ENCODE measurements at places on chromosomes 1 and 21.

DNA sequence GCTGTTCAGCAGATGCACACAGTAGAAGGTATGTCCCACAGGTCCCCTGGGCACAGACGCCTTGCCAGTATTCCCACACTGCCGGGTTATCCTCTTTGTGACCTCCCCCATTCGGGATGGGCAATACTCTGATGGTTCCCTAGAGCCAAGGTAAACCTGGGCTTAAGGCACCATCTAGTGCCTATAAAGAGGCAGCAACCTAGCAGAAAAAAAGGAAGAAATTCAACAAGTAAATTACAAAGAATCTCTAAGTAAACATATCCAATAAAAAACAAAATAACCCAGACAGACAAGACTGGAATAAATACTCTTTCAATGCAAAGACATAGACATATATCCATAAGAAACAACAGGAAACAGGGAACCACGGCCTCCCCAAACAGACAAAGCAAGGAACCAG is 39.4 kb downstream of the HSF2BP start:
- no peak for DNase-seq

DNA sequence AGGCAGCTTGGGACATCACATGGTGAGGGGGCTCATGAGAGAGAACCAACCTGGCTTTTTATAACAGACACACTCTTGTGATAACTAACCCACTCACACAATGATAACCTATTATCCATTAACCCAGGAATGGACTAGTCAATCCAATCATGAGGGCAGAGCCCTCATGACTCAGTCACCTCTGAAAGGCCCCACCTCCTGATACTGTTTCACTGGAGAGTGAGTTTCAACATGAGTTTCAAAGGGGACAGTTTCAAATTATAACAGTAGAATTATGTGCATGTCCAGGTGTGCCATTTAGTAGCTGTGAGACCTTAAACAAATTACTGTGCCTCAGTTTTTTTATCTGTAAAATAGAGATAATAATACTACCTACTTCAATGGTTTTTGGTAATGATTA is 47.6 kb upstream of the PPP2R5A start:
- no peak for DNase-seq

DNA sequence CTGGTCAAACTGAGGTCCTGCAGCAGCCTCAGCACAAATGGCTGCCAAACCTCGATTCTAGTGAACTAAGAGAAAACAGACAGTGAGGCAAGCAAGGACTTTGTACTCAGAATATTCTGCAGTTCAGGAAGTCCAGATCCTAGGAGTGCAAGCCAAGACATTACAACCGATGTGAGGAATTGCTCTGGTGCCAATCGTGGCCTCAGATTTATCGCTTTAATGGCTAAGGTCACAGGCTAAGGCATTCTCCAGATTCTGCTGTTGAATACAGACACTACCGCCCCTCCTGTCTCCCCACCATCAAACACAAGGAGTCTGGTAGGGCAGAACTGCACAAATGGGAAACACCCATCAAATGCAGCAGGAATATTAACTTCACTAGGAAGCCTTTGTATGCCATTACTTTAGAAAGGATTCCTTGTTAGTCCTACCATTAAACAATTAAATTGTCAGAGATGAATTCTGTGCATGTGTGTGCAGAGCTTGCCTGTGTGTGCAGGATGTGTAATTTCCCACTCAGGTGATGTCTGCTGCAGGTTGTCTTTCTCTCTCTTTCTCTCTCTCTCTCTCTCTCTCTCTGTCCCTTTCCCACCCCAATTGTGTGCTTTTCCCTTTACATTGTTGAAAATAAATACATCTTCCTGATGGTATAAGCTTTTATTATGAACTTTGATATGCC is 9.2 kb upstream of the SERTAD4 start:
- DNase-seq: no peak

- no peak for DNase-seq
Measured at GRCh38 chr1:87826681-87827251, 498.1 kb downstream of the LMO4 start.

DNA sequence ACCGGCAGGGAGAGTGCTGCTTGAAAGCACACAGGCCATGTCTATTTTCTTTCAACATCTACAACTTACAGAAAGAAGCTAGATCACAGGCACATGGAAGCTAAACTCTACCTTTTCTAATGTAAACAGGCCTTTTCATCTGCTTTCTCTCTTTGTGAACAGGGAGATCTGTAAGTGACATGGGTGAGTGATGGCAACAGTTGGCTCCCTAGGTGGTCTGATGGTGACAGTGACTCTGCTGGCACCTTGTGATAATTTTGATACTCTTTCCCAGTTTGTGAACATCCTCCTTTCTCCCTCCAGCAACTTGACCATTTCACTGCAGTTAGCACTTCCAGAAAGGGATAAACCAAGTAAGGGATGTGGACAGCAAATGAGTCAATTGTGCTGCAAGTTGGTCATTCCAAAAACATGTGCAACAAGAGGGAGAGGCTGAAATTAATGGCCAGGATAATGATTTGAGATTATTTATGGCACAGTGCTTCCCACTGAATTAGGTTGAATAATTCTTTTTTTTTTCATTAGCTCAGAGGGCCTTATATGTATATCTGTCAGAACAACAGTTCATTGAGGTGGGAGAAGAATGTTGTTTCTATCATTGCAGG is 89.5 kb downstream of the XCL2 start:
- DNase-seq: no peak

DNA sequence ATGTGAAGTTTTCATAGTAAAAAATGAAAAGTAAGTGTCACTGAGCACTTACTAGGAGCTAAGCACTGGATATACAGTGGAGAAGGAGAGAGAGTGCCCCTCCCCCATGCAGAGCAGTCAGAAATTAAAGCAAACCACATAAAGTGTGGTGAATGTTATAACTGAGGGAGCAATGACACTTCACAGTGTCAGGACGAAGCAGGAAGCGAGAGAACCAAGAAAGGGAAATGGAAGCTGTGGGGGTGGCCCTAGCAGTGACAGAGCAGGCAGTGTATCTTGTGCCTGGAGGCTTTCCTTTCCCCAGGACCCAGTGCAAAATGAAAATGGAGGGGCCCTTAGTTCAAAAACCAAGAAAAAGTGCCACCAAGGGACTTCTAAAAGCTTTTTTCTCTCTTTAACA is 21.5 kb upstream of the RCAN3 start:
- DNase-seq: peak; percentile 34

GRCh38 chr1:3130268-3130667 is 61.3 kb downstream of the PRDM16 start:
- DNase-seq: no peak

GRCh38 chr1:207218512-207219362 is 102.7 kb upstream of the CD55 start:
- DNase-seq: no peak

- DNase-seq: no peak
Measured at GRCh38 chr1:70278710-70279109, 57.5 kb downstream of the SRSF11 start.

All from activated CD4-positive, alpha-beta T cell treated with anti-CD3 and anti-CD28 coated beads for 24 hours (primary cell).